ENCODE measurements at places on chromosomes 3 and 15.

GRCh38 chr3:2583046-2583445 lies 484.4 kb downstream of the CNTN4 start:
- DNase-seq = no peak

GRCh38 chr3:143820466-143821221 lies 27.6 kb downstream of the SLC9A9 start:
- no peak for DNase-seq

DNA sequence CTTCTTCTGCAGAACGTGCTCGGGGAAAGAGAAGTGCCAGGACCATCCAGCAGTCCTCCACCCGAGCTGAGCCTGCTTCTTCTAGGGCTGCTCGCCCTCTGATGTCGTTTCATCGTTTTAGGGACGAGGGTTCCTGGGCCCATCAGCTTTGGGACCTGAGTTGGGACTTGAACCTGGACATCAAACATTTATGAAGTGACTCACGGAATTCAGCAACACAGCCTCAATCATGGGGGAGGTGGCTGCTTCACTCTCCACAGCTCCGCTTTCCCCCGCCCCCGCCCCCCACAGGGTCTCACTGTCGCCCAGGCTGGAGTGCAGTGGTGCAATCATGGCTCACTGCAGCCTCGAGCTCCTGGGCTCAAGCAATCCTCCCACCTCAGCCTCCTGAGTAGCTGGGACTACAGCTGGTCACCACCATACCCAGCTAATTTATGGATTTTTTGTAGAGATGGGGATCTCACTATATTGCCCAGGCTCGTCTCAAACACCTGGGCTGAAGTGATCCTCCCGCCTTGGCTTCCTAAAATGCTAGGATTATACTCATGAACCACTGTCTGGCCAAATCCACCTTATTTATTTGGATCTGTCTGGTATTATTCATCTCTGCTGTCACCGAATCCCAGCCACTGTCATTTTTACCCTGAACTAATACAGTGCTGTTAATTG lies 725 bp upstream of the SCAMP2 start:
- DNase-seq = no peak

DNA sequence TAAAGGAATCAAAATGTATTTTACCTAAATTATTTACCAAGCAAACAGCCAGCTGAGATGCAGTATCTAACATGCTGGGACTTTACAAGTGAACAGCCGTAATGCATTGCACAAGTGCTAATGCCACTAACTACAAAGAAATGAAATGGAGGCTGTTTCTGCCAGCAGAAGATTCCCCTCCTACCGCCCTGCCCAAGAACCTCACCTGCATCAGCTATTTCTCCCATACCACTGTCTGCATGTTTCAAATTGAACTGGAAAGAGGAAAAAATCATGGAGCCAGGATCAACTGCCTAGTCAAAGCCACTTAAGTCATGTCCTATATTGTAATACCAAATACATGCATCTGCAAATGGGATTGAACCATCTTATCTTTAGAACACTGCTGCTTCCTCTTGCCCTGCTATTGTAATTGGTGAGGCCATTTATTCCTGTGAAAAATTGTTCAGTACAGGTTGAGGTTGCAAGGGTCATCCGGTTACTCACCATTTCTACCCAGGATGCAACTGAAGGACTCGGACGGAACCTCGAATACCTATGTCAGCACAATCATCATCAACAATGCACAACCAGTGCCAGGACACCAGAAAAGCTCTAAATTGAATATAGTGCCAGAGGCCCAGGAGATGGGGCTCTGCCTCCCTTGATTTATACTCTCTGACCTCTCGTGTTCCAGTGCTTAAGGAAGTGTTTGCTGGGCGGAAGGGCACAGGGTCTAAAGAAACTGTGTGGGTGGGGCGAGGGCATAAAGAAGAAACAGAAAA lies 27.5 kb downstream of the ANXA2 start:
- DNase-seq = no peak
